Activated T-helper 2 cell treated with anti-CD3 and anti-CD28 coated beads, Interferon-gamma antibody, Interleukin-2, Interleukin-4, amounts not matched to agents 10 μg/mL and 5 μg/mL and 100 μg/mL, durations not matched to agents 14 hours and 24 hours and 36 hours (primary cell): ENCODE measurements at places on chromosomes 13 and 19.

DNA sequence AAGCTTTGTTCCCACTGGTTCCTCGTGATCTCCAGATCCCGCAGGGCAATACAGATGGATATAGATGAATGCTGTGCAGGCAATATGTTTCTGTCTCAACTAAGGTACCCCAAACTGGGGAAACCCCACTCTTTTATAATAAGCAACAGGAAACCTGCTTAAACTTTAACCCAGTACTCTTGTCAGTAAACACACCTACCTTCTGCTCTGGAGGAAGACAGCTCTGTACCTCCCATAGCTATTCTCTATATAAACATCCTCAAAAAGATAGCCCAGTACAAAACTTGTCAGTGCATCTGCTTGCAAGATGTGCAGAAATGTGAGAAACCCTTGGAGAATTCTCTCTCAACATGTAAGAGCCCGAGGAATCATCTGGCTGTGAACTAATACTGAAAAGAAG lies 583.6 kb downstream of the OLFM4 start:
- no peak for DNase-seq

GRCh38 chr13:25422153-25422552 lies 50.4 kb downstream of the ATP8A2 start:
- DNase-seq: no peak

- no peak for DNase-seq
Measured at GRCh38 chr19:13055213-13056051, 47.2 kb downstream of the LYL1 start.

DNA sequence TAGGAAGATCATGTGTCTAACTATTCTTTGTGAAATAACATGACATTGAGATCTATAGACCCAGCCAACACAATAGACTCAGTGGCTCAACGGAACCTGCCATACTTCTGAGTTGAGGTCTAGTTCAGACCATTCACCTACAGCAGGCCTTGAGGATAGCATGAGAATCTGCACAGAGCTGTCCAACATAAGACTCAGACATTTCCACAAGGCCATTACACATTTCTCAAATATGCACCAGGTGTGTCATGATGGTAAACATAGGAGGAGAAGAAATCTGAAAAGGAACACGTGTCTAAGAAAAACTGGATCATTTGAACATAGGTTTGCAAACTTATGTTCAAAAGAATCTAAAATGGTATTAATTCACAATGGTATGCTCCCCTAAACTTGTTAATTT lies 421.4 kb downstream of the SLITRK6 start:
- no peak for DNase-seq

DNA sequence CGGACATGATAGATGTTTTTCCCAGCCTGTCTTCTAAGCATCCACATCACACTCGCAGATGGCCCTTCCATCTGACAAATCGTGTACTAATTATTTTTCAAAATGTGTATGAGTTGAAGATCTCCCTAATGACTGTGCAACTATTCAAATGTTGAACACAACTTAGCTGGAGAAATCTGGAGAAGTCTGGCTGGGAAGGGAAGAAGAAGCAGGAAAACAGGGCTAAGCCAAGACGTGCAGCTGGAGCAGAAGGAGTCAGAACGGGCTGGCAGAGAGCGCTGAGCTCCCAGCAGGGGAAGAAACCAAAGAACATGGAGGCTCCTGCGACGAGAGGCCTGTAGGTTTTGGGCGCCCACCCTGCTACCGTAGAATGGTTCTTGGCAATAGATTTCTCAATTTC lies 13.2 kb upstream of the LATS2 start:
- DNase-seq: no peak

- no peak for DNase-seq
Measured at GRCh38 chr13:31904941-31905824, 126.4 kb upstream of the FRY start.

GRCh38 chr13:28531077-28531844 lies 36.3 kb upstream of the FLT1 start:
- DNase-seq: no peak
